Neural crest cell (in vitro differentiated cells): ENCODE measurements at places on chromosomes 1 and 21. TPM values are rescaled to one million over a fixed set of nuclear protein-coding genes. Genes with fewer than 3 reads are reported as not detected.

PMF1 gene
- total RNA-seq: 82.5 and 83.3 TPM in 2 replicates

DDAH1 gene
- 22.3 and 26.1 TPM in 2 replicates for total RNA-seq

DNA sequence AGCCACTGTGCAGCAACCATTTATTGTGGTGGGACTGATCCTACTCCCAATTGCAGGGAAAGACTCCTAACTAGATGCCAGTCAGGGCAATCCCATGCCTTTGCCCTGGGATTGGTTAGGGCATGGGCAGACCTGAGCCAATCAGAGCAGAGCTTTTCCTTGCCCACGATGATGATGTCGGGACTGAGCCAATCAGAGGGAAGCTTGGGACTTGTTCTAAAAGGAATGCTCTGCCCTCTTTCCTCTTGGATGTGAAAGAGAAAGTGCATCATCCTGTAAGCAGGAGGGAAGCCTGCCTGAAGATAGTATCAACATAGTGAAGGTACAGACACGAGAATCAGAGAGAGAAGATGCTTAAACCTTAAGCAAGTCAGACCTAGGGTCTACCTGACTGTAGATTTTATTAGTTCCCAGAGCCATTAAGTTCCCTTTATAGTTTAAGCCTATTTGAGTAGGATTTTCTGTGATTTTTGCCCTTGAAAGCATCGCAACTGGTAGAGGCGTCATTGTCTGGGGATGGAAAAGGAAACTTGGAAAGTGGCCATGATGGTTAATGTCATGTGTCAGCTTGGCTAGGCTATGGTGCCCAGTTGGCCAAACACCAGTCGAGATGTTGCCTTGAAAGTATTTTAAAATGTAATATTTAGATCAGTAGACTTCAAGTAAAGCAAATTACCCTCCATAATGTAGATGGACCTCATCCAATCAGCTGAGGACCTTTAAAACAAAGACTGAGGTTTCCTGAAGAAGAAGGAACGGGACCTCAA, 19.9 kb downstream of the IRF2BP2 start:
- H3K27me3 ChIP-seq: no peaks in the 10 kb centered on the region
- H3K4me3 ChIP-seq: no peak overlapping the region
- H3K36me3 ChIP-seq: no peaks in the 10 kb centered on the region
- no peak for DNase-seq

GRCh38 chr1:193185901-193186731, at the start of gene B3GALT2:
TSS of gene B3GALT2 (minus strand) at chr1:193186613. CDS start at chr1:193181562, 5,051 bp downstream.
- peak within 1 kb of the TSS; percentile 72 for H3K4me3 ChIP-seq
- peaks cover 6% of the 10 kb centered on the region for H3K36me3 ChIP-seq
- H3K27me3 ChIP-seq: no peaks in the 10 kb centered on the region
- peak; percentile 8 for DNase-seq

GRCh38 chr1:225972344-225973152, 26.6 kb downstream of the SDE2 start:
- DNase-seq: no peak
- no peaks in the 10 kb centered on the region for H3K36me3 ChIP-seq
- H3K27ac ChIP-seq: no peak overlapping the region
- peaks cover 9% of the 10 kb centered on the region for H3K4me1 ChIP-seq
- no peaks in the 10 kb centered on the region for H3K27me3 ChIP-seq

DNA sequence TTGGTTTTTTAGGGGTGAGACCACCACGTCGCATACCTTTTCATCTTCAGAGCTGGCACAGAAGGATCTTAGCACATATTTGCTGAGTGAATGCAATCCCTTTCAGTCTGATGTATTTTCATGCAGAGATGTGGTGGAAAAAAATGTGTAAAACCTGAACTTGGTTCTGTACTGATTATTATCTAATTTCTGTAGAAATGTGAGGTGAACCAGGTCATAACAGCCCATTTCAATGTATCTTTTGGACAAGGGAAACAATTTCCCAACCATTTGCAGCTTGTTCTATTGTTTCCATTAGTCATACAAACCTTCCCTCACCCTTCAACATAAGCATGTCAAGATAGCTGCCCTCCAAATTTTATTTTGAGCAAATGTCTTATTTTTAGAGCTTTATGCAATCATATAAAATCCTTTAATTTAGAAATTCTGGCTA, 46.8 kb upstream of the RUNX1 start:
- no peak for DNase-seq
- H3K4me3 ChIP-seq: no peak overlapping the region
- no peak overlapping the region for H3K27ac ChIP-seq
- no peaks in the 10 kb centered on the region for H3K27me3 ChIP-seq
- no peaks in the 10 kb centered on the region for H3K4me1 ChIP-seq
- H3K36me3 ChIP-seq: no peaks in the 10 kb centered on the region

LCE1F gene
- not detected in 2 replicates for total RNA-seq

- H3K4me3 ChIP-seq: no peak overlapping the region
- DNase-seq: peak; percentile 52
- H3K36me3 ChIP-seq: no peaks in the 10 kb centered on the region
- H3K4me1 ChIP-seq: no peaks in the 10 kb centered on the region
- no peak overlapping the region for H3K27ac ChIP-seq
Measured at GRCh38 chr1:17922833-17923232, 167.7 kb downstream of the ACTL8 start.
